ENCODE measurements at places on chromosomes 2 and 18.

GRCh38 chr2:38763228-38763627, 12.1 kb upstream of the SRSF7 start:
- DNase-seq, result no peak

DNA sequence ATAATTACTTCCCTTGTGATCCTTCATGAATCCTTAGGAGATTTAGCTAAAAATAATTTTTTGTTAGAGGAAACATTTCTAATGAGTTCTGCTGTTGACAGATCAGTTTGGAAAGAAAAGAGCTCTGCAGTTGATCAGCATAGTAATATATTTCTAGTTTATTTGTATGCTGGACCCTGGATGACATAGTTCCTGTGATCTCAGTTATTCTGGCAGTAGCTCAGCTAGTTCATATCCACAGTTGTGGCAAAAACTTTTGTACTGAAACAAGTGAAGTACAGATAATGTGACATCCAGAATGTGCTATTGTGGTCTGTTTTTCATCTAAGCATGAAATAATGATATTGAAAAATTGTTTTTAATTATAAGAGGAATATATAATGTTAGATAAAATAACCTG, 33.7 kb downstream of the ABI2 start:
- no peak for DNase-seq

- no peak for DNase-seq
Measured at GRCh38 chr2:150274108-150274507, 213.4 kb downstream of the RND3 start.

DNA sequence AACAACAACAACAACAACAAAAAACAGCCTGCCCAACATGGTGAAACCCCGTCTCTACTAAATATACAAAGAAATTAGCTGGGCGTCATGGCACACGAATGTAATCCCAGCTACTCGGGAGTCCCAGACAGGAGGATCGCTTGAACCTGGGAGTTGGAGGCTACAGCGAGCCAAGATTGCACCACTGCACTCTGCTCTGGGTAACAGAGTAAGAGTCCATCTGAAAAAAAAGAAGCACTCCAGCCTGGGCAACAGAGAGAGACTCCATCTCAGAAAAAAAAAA, 344.1 kb upstream of the PLGLB2 start:
- DNase-seq, result no peak

- DNase-seq, result no peak
Measured at GRCh38 chr2:98769784-98770183, 38.9 kb upstream of the MGAT4A start.

GRCh38 chr2:58032764-58033080, 13.9 kb upstream of the VRK2 start:
- DNase-seq, result no peak

DNA sequence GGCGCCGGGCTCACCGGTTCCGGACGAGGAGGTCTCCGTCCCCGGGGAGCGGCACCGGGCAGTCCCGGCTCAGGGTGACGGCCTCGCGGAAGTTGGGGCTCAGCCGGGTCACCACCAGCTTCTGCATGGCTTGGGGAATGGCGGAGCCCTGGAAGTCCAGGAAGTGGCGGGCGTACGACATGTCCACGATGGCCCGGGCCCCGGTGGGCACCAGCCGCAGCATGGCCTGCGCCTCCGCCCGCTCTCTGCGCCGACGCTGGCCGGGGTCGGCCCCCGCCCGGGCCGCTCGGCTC, 157 bp downstream of the PTGR3 start:
- no peak for DNase-seq

DNA sequence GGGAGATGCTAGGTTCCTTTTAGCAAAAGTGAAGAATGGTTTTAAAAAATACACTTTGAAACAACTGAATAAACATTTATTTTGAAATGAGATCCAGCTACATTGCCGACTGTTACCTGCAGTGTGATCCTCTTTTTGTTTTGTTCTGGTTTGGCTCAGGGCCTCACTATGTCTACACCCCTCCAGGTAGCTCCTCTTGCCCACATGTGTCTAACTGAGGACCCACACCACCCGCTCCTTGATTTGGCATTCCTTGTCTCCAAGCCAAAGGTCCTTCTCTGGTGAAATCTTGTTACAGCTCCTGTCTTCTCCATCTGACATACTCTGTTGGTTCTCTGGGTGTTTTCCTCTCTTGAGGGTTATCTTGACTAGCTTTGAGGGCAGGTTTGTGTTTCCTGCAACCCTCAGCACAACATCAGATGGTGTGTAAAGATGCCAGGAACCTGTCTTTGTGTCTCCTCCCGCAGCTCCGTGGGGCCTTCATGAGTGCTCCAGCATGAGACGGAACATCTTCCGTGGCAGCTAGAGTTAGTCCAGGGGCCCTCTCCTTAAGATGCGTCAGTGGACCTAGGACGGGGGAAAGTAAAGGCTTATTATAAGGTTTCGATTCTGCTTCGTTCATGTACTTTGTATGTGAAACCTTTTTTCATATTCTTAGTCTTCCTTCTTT, 32.1 kb downstream of the MAP4K4 start:
- DNase-seq, result no peak

- DNase-seq, result no peak
Measured at GRCh38 chr2:98768384-98769113, 37.6 kb upstream of the MGAT4A start.

DNA sequence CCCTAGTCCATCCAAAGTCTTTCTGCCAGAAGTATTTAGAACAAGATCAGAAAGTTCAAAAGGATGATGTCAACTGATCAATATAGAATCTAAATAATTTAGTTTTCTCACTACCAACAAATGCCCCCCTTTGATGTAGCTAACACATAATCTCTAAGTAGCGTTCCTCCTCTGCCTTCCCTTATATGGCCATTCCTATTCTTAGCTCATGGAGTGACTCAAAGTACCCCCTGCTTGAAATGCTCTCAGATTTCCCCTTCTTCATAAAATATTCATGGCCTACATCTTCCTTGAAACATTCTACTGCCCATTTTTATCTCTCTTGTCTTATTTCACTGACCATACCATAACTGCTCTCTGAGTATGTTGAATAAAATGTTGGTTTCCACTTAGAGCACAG, 151.5 kb downstream of the UPP2 start:
- no peak for DNase-seq

DNA sequence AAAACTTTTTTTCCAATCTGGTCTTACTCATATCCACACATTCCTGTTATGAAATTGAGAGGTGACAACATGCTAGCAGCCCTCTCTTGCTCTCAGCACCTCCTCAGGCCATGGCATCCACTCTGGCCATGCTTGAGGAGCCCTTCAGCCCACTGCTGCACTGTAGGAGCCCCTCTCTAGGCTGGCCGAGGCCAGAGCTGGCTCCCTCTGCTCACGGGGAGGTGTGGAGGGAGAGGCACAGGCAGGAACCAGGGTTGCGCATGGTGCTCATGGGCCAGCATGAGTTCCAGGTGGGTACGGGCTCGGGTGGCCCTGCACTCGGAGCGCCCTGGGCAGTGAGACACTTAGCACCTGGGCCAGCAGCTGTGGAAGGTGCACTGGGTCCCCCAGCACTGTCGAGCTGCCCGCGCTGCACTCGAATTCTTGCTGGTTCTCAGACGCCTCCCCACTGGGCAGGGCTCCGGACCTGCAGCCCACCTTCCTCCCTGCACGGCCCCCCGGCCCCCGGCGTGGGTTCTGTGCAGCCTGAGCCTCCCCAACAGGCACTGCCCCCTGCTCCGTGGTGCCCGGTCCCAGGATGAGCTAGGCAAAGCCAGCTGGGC, 1669.6 kb upstream of the CELF4 start:
- DNase-seq, result no peak

DNA sequence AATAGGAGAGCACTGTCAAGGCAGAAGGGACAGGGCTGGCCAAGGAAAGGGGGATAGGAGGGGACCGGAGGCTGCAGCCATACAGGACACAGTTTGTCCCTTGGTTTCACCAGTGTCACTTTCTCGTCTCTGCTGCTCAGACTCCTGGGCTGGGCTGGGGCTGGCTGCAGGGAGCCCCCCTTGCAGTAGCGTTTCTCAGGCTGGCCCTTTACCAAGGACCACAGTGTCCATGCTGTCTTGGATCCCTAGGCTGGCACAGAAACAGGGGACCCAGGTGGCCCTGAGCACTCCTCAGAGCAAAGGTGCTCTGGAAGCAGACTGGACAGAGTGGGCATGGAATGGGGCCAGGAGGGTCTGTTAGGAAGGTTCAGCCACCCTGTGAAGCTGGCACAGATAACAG, 34.8 kb downstream of the ATOH8 start:
- DNase-seq, result no peak

GRCh38 chr2:26946841-26947784, 23.3 kb upstream of the MAPRE3 start:
- no peak for DNase-seq

DNA sequence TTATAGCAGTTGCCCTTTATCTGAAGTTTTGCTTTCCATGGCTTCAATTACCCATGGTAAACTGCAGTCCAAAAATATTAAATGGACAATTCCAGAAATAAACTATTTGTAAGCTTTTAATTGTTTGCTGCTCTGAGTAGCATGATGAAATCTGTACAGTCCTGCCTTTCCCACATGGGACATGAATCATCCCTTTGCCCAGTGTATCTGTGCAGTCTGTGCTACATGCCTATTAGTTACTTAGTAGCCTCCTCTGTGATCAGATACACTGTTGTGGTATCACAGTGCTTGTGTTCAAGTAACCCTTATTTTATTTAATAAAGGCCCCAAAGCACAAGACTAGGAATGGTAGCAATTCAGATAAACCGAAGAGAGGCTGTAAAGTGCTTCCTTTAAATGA, 810.6 kb upstream of the PIK3C3 start:
- DNase-seq, result no peak

DNA sequence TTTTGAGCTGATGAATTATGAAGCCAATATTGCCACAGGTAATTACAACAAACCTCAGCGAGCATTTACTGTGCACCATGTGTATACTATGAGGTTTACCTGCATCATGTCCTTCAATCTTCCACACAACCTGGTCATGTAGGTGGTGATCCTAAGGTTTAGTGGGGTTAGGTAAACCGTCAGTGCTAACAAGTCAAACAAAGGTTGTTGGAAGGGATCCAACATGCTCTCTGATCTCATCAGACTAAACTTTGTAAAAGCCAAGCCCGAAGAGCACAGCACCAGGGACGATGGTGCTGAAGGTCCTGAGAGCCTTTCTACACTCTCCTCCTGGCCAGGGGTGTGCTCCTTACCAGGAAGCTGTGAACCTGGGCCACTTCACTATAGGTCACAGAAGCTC, 29.4 kb downstream of the SH3YL1 start:
- no peak for DNase-seq

DNA sequence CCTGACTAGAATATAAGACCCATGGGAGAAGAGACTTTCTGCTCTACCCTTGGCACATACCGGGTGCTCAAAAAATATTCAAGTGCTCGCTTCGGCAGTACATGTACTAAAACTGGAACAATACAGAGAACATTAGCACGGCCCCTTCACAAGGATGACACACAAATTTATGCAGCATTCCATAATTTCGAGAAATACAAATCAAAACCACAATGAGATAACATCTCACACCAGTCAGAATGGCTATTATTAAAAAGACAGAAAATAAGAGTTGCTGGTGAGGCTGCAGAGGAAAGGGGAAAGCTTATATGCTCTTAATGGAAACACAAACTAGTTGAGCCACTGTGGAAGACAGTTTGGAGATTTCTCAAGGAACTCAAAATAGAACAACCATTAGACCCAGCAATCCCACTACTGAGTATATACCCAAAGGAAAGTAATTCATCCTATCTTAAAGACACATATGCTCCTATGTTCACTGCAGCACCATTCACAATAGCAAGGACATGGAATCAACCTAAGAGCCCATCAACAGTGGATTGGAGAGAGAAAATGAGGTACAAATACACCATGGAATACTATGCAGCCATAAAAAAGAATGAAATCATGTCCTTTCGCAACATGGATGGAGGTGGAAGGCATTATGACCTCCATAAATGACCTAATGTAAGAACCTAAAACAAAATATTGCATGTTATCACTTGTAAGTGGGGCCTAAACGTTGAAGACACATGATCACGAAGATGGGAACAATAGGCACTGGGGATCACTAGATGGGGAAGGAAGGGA, 71.6 kb upstream of the CYP1B1 start:
- no peak for DNase-seq

DNA sequence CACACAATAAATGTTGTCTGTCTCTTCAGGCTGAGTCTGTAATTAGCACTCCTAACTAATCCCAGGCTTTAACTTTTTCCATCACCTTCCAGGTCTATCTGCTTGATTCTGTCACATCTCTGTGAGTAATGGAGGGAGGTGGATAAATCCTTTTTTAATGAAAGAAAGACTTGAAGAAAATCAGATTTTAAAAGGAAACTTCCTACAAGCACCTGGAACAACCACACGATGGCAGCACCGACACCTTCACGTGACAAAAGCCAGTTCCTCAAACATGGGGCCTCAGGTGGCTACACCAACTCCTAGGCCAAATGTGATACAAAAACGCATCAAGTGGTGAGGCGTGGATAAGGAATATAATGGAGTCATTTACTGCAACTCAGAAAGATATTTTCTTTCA, 41.8 kb downstream of the TGFBRAP1 start:
- no peak for DNase-seq

GRCh38 chr2:10844097-10844496, 31.5 kb upstream of the PDIA6 start:
- DNase-seq, result no peak

GRCh38 chr2:182894174-182894573, 27.7 kb upstream of the FRZB start:
- DNase-seq, result no peak

DNA sequence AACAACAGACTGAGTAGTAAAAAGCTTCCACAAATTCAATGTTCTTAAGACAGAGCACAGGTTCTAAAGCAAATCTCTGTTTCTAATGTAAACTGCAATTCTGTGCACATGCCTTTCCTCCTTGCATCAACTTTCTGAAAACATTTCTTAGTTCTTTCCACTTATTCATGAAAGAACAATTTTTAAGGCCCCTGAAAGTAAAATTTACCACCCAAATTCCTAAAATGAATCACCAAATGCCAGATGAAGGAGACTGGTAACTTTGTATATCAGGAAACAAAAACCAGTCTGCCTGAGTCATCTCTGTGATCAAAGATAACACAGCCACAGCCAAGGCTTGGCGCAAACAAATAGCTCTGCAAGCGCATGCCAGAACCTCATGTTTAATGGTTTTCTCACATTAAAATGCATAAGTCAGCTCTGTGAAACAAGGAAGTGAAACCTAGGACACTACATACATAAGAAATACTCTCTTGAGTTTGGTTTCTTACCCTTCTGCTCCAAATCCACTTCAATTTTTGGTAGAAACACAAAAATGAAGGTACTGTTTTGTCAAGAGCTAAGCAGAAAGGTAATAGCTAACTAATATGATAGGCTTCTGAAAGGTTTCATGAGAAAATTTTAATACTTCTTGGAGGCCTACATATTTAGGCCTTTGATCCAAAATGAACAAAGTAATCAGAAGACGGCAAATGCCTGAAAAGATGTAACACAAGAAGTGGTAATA, 169.4 kb downstream of the THADA start:
- DNase-seq, result no peak

DNA sequence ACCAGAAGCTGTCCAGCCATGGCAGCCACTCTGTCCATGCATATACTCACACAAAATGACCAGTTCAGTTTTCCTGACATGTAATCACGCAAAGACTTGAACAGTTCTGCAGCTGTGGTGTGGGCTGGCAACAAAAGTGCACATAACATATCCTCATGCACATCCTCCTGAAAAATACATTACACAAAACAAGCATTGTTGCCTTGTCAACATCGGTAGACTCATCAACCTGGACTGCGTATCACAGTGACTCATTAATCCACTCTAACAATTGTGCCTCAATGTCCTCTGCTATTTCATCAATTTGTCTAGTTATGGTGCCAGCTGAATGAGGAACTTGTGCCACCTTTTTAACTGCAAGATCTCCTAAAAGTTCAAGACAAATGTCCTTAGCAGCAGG, 19.5 kb downstream of the RBKS start:
- DNase-seq, result no peak

All from activated CD4-positive, CD25-positive, alpha-beta regulatory T cell (primary cell).